Stimulated activated CD4-positive, alpha-beta T cell treated with anti-CD3 and anti-CD28 coated beads, Interleukin-15, amount 100 ng/mL, for 24 hours (primary cell): ENCODE measurements at places on chromosomes 13 and 19.

DNA sequence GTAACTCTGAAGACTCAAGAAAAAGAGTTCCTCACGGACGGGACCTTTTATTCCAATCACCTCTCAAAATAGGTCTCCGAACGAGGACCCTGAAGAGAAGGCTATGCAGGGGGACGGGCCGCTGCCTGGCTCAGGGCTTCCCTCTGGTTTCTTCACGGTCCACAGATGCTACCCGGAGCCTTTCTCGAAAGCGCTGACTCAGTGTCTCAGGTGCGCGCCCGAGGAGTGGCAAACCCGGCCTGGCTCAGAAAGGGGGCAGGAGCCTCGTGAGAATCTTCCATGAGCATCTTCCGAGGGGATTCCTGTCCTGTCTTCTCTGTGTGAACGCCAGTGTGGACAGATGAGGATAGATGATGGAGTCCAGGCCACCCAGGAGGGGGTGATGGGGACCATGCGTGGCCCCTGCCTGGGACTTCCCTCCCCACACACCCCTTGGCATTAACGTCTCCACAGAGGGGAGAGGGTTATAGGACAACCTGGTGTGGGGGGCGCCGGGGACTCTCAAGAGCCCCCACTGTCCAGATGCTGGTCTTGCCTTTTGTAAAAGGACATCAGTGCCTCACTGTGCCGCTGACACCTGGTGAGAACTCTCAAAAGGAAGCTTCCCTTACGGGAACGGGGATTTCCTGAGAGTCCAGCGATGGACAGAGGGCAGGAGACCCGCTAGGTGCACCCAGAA is 16.5 kb downstream of the LSM4 start:
- DNase-seq: no peak

- no peak for DNase-seq
Observed at GRCh38 chr13:98809345-98809777, 56.9 kb upstream of the SLC15A1 start.

DNA sequence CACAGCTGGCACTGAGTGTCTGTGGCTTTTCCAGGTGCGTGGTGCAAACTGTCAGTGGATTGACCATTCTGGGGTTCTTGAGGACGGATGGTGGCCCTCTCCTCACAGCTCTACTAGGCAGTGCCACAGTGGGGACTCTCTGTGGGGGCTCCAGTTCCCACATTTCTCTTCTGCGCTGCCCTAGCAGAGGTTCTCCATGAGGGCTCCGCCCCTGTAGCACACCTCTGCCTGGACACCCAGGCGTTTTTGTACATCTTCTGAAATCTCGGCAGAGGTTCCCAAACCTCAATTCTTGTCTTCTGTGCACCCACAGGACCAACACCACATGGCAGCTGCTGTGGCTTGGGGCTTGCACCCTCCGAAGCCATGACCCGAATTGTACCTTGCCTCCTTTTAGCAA is 9.2 kb downstream of the ZNF627 start:
- no peak for DNase-seq

DNA sequence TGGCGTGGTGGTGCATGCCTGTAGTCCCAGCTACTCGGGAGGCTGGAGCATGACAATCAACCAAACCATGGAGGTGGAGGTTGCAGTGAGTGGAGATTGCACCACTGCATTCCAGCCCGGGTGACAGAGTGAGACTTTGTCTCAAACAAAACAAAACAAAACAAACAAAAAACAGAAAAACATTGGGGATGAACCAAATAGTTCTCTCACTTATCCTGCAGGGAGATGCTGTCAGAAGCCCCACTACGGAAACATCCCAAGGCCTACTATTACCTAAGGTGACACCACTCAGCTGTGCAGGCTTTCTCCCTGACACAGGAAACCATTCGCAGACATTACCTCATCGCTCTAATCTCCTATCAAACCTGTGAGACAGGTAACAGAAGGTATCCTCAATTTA is 113.5 kb downstream of the FOXO1 start:
- DNase-seq: no peak

- DNase-seq: no peak
Observed at GRCh38 chr19:49684251-49684982, 5.0 kb upstream of the ADM5 start.
